ENCODE measurements at places on chromosomes 5 and 9.

DNA sequence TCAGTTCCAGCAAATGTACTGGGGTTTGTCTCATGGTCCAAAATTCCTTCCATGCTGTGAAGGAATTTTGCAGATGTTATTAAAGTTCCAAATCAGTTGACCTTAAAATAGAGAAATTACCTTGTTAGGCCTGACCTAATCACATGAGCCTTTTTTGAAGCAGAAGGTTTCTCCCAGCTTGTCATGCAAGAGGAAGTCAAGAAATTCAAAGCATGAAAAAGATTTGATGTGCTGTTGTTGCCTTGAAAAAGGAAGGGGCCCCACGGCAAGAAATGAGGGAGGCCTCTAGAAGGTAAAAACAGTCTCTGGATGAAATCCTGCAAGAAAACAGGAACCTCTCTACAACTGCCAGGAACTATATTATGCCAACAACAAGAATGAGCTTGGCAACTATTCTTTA is 24.2 kb upstream of the HAPLN1 start:
- no peak for DNase-seq

GRCh38 chr9:37025823-37026112 is 8.3 kb downstream of the PAX5 start:
- no peak for DNase-seq

- DNase-seq, result no peak
These were observed 1231.3 kb upstream of the CDH18 start for GRCh38 chr5:21219251-21219650.

DNA sequence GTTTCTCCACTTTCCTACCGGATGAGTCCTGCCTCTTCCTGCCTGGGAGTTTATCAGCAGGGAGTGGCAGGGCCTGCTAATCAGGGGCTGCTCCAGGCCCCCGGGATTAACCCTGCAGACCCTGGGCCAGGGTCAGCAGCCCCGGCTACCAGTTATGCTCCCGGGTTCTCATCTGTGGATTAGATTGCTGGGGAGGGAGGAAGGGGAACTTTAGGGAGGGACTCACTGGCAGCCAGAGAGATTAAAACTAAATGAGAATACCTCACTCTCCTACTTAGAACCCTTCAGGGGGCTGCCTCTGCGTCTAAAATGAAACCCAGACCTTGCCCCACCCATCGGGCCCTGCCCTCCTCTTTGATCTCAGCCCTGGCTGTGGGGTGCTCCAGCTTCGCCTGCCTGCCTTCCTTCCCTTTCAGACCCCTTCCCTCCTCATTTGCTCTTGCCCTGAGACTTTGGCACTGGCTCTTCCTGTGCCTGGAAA is 130.5 kb upstream of the HAND1 start:
- no peak for DNase-seq

- no peak for DNase-seq
These were observed 99.1 kb upstream of the SMARCA2 start for GRCh38 chr9:1916095-1916494.

- peak; percentile 35 for DNase-seq
These were observed 26.5 kb downstream of the SMC5 start for GRCh38 chr9:70285246-70285645.

DNA sequence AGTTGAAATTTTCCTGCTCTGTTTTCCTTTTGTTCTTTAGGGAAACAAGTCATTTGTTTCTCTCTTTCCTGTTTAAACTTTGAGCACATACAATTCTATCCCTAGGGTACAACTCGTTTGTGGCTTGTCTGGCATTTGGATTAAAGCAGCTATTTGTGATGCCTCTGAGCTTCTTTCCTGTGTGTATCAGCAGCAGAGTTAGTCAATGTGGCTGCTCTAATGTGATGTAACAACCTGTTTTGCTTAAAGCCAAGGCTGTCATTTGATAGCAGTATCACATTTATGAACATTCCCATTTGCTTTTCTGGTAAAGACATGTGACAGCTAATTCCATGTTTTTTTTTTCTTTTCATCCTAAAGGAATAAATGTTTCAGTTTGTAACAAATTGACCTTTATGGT is 314.3 kb upstream of the CHD1 start:
- no peak for DNase-seq

GRCh38 chr5:151509231-151509630 is 61.8 kb downstream of the SLC36A1 start:
- DNase-seq, result no peak

DNA sequence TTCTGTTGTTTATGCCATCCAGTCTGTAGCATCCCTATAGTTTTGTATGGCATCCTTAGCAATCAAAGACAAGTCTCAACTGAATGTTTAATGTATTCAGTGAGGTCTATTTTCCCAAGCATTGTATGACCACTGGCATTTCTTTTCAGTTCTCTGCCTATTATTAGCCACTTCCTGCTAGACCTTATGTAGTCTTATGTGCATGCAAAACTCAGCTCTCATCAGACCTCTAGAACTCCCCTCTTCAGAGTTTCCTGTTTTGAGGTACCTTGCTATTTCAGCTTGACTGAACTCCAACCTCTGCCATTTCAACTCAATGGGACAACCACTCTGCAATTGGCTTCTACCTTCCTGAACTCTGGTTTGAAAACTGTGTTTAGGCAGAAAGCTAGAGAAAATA is 113.2 kb downstream of the SLC25A46 start:
- no peak for DNase-seq

GRCh38 chr5:2783223-2783622 is 31.7 kb upstream of the IRX2 start:
- no peak for DNase-seq

GRCh38 chr5:92599217-92599810 is 981.7 kb downstream of the NR2F1-AS1 start:
- DNase-seq, result no peak

DNA sequence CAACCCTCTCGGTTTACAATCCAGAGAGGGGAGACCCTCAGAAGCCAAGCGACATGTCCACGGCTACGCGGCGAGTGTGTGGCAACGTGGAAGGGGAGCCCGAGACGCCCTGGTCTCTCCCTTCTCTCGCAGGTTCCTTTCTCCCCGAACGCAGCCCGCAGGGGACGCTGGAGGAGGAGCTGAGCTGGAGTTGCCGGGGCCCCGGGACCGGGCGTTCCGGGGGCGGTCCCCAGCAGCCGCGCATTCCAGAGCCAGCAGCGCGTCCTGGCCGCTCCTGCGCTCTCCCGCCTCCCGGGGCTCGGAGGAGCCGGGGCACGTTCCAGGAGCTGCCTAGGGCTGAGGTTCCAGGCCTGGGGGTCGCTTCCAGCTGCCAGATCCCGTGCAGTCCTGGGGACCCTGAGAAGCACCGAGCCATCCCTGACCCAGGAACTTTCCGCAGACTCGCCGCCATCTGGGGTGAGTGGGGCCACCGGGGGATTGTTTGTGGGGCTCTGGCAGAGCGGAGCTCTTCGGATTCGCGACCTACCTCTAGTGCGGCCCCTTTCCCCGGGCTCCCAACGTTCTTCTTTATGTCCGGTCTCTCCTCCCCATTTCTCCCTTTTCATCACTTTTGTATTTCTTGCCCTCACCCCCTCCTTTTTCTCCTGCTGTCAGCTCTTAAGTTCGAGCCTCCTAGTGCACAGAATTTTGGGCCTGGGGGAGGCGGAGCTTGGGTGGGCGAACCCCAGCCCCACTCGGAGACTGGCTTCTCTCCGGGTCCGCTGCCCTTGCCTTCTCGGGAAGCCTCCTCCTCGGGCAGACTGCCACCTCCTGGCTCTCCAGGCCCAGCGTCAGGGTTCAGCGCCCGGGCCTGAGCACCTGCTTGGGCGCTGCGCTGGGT is at the start of gene SMIM3:
TSS of gene SMIM3 (plus strand) at position 241 of the 880 bp plus-strand sequence. CDS start 16,684 bp downstream, outside the sequence.
- DNase-seq, result no peak

DNA sequence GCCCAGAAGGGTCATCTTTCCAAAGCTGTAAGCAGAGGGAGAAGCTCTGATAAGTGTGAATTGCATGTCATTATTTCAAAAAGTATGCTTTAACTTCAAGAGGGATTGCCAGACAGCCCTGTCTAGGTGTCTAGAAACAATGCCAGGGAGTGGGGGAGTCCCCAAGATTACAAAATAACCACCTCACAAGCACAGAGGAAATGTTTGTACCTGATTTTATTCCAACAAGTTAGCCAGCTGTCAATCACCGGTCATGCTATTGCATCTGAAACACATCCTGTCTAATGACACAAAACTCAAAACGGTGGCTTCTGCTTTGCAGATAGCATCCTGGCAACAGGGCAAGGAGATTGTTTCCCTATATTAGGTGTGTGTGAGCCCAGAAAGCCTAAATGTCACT is 154.2 kb upstream of the WWC1 start:
- no peak for DNase-seq

- DNase-seq, result no peak
These were observed 209.4 kb upstream of the IL12B start for GRCh38 chr5:159539678-159540077.

- DNase-seq, result no peak
These were observed 17.4 kb downstream of the CDC42SE2 start for GRCh38 chr5:131281133-131281867.

DNA sequence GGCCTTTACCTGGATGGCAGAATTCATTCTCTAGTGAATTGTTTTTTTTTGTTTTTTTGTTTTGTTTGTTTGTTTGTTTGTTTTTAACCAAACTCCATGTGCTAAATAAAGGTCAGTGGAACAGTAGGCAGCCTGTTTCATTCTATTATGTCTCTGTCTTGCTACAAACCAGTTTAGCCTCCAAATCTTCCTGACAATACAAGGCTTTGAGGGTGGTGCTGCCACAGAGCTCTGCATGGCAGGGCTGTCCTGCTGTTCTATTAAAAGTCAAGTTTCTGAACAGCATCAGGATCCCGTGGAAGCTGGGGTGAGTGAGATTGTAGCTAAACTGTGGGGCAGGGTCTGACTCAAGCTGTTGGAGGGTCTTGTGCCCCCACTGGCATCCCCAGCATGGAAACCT is 144.1 kb upstream of the MAST4 start:
- DNase-seq, result no peak

DNA sequence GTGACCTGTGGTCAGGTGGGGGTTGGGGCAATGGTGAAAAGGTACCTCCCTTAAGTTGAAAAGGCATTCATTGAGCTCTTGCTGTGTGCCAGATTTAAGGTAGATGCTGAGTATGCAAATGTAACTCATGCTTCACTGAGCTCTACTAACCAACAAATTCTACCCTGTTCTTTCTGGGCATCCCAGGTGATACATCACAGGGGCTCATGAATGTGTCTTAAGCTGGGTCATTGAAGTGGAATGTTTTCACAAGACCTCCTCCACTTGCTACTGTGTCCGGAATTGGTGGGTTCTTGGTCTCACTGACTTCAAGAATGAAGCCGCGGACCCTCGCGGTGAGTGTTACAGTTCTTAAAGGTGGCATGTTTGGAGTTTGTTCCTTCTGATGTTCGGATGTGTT is 362.8 kb upstream of the ZNF462 start:
- peak; percentile 11 for DNase-seq

GRCh38 chr5:123036391-123037103 is at the start of gene PPIC:
Gene PPIC, minus strand, starts transcription at chr5:123036725. Its CDS starts 100 bp downstream, at chr5:123036625.
- peak; percentile 75 for DNase-seq

GRCh38 chr5:128422612-128423011 is 115.4 kb downstream of the FBN2 start:
- DNase-seq, result no peak

DNA sequence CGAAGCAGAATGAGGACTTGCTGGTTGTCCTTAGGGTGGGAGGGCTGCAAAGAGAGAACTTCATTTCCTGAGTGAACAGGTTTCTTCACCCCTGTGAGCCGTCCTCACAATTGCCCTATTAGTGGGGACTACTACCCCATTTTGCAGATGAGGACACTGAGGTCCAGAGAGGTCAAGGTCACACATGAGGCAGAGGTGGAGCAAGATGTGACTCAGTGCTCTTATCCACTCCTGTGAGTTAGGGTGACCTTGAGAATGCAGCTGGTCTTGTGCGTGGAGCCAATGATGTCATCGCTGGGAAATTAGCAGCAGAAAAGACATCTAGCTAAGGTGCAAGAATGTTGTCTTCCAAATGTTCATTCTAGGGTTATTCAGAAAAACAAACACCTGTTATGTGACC is 26.9 kb downstream of the GPRIN1 start:
- DNase-seq, result no peak

- no peak for DNase-seq
These were observed 384.6 kb upstream of the CD180 start for GRCh38 chr5:67581203-67581602.

DNA sequence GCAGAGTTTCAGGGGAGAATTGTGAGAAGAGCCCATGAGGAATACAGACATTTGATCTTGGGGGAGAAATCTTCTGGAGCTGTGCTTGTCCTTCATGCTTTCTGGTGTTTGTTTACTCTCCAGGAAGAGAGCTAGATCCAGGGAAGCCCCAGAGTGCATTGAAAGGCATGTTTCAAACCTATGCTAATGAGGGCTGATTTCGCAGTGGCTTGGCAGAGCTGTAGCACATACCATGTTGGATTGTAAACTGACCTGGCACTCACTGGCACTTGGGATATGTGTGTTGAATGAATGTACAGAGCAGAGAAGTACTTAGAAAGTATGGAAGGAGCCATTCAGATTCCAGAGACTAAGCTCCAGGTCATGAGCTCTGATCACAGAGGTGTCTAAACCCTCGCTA is 30.9 kb downstream of the TNFSF8 start:
- DNase-seq, result no peak

GRCh38 chr9:71929791-71930440 is 18.5 kb downstream of the C9orf85 start:
- no peak for DNase-seq

- no peak for DNase-seq
These were observed 163.9 kb downstream of the ARRDC3 start for GRCh38 chr5:91219091-91219802.

DNA sequence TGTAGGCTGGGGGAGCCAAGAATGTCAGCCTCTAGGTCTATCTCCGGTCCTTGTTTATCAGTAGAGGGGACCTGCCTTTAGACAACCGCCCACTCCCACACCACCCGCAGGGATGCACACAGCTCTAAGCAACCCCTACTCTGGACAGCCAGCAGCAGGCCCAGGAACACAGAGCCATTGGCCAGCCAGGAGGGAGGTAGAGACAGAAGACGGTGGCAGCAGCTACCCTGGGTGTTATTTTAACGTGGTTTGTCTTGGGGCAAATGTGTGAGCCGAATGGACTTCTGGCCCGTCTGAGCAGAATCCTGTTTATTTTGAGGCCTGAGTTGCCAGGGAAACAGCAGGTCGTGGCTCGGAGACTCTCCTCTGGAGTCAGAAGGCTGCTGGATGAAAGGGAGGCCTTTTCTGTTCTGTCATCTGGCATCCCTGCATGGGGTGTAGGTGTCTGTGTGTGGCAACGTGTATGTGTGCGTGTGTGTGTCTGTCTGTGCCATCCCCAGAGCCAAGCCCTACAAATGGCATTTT is 382 bp upstream of the FGF1 start:
- no peak for DNase-seq

Measured in left kidney (tissue), 8 donors.